ENCODE measurements at places on chromosomes 3 and 15.
A peak's percentile ranks its signal among the peaks of the same experiment; 100 is the strongest.

DNA sequence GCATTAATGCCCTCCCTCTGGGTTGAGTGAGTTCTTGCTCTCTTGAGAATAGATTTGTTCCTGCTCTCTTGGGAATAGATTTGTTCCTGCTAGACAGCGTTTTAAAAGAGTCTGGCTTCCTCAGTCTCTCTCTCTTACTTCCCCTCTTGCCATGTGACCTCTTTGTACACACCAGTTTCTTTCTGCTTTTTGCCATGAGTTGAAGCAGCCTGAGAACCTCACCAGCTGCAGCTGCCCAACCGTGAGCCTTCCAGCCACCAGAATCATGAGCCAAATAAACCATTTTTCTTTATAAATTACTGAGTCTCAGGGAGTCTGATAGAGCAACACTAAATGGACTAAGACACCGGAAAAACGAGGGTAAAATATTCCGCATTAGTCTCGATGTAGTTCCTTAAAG is 253.6 kb downstream of the CNTN6 start:
- no peak for DNase-seq

DNA sequence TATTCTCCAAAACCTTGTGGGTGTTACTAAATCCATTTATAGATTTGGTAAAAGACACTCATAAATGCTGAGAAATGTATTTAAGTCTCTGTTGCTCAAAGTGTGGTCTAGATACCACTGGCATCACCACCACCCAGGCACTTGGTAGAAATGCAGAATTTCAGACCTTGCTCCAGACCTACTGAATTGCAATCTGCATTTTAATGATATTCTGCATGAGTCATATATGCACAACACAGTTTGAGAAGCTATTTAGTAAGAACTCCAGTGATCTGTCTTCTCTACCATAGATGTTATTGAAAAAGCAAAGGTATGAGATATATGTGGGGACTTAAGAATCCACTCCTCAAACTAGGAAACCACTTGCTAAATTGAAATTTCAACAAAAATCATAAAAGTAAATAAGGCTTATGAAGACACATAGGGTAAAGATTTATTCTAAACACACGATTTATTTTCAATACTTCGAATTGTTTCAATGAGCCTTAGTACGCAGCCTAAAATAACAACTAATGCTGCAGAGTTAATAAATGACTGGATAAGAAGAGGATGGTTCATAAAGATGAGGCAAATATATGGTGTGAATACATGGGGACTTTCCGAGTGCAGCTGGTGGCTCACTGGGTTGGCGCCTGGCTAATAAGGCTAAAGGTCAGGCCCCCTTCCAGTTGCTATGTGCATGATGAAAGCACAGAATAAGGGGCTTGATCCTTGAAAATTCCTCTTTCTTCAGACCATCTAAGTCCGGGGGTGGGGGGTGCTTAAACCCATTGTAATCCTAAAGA is 813.3 kb downstream of the NR2F2 start:
- DNase-seq, result no peak

DNA sequence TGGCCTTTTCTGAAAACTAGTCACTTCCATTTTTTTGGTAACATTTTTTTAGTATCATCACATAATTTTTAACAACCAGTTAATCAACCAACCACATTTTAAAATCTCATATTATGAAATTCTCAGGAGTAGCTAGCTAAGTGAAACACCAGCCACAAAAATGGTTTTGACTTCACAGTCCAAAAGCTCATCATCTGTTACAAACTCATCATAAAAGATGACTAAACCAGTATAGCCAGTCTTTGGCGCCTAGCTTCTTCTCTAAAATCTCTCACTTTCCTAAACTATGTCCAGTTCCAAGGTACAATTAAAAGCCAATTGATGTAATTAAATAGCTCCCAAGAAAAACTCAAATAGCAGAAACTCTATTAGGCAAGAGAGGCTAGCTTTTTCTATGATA is 88.2 kb upstream of the ZNF385D start:
- no peak for DNase-seq

DNA sequence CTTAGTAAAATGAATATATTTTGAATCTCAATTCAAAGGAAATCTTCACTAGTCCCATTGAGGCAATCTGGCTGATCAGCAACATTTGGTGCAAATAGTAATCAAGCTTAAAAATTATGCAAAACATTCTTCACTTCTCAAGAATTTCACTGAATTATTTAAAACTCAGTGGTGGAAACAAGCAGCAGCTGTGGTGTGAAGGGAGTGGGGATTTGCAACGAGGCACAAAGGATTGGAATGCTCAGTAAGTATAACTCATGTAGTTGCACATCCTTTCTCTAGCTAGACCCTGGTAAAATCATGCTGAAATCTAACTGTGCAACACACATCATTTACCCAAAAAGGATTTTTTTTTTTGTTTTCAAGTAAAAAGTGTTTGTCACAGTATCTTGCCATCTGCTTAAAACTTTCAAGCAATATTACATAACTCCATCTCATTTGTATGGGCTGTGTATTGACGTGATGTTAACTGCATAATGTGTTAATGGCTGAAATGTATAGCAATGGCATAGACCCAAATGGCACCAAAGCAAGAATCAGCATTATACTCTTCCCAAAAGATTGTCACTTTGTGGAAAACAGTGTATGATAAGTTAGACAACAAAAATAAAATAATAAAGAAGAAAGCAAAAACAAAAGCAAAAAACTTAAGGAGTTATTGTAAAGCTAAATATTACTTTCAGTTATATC is 816.6 kb downstream of the EPHA3 start:
- no peak for DNase-seq

- no peak for DNase-seq
These were observed 22.0 kb downstream of the GPR15 start for GRCh38 chr3:98553753-98554152.

DNA sequence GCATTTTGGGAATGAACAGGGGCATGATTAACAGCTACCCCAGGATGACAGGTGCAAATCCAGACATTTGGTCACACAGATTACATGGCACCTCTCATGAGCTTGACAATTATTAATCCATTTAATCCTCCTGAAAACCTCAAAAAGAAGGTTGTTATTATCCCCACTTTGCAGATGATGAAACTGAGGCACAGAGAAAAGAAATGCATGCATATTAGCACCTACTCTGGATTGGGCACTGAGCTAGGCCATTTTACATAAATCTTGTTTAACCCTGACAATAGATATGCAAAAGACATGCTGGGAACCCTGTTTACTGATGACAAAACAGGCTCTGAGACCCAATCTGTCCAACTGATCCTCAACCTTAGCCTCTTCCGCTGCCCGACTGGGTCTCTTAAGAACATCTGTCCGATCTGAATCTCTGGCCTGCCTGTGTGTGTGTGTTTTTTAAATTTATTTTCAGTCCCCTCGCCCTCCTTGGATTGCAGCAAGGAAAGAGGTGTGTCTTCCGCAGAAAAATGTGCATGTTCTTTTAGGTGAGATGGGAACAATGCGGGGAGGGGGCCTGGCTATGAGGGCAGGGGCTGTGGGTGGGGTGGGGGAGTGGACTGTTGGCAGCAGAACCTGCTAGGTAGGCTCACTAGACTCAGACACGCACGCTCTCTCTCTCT is 162.5 kb downstream of the WNT7A start:
- DNase-seq, result no peak

DNA sequence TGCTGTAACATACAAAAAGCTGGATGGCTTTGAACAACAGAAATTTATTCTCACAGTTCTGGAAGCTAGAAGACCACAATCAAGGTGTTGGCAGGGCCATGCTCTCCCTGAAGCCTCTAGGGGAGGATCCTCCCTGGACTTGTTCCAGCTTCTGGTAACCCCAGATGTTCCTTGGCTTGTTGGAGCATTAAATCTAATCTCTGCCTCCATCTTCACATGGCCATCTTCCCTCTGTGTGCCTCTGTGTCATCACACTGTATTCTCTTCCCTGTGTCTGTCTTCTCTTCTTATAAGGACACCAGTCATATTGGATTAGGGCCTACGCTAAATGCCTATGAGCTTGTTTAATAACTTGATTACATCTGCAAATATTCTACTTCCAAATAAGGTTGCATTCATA is 109.5 kb downstream of the STAG1 start:
- no peak for DNase-seq

DNA sequence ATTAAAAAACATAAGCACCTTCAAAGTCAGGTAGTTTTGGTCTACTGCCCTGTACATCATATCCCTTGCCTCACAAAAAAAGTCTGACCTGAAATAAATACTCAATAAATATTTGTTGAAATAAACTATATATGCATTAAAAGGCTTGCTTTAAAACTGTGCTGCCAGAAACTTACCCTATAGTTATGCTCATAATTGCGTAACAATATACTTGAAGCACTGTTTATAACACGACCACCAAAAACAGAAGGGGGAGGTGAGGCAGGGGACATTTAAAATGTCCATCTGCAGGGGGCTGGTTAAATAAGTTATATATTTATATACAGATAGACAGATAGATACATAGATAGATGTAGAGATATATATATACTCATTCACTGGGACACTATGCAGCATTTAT is 549.5 kb downstream of the MAGI1 start:
- DNase-seq, result no peak

DNA sequence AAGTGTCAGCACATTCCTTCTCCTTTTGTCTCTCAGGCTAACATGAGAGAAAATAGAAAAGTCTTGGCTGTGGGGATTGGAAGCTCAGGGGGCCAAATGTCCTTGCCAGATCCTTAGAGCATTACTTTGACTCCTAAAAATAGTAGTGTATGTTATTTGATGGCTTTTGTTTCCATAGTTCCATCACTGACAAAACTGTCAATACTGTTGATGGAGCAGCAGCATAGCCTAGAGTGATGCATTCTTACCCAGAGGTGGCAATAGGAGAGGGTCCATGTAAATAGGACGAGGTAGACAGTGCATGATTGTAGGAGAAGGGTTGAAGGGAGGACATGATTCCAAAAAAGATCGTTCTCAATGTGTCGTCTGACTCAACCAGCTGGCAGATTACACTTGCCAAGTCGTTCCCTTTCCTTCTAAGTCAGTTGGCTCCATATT is 282.7 kb upstream of the TPRG1 start:
- no peak for DNase-seq

- DNase-seq, result no peak
These were observed 13.8 kb downstream of the EXOSC7 start for GRCh38 chr3:44989636-44990373.

DNA sequence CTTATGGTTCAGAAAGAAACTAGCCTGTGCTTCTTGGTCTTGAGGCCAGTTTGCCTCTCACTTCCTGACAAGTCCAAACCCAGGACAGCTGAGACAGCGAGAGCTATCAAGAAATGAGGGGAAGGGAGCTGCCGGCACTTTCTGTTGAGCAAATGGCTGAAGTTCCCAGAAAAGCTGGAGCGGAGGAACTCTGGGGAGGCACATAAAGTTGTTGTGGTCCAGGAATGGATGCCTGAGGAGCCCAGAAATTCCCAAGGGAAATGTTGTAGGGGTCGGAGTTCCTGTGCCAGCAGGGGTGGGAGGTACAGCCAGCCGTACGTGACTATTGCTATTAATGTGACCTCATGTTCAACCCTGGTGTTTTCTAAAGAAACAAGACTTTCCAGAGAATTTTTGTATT is 98.8 kb upstream of the TNFAIP8L3 start:
- DNase-seq, result no peak

DNA sequence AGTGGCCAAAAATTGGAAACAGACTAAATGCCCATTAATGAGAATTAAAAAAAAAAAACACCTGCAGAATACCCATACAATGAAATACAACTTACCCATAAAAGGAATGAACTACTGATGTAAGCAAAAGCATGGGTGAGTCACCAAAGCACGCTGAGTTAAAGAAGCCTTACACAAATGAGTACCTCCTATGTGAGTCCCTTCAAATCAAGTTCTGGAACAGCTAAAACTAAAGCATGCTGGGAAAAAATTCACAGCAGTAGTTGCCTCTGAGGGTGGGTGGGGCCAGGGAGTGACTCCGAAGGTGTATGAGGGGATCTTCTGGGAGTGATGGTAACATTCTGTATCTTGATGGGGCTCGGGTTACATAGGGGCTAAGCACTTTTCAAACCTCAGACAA is 11.4 kb downstream of the MYO5C start:
- peak; percentile 38 for DNase-seq

- no peak for DNase-seq
These were observed 344.4 kb upstream of the C2CD4B start for GRCh38 chr15:62509395-62509958.

DNA sequence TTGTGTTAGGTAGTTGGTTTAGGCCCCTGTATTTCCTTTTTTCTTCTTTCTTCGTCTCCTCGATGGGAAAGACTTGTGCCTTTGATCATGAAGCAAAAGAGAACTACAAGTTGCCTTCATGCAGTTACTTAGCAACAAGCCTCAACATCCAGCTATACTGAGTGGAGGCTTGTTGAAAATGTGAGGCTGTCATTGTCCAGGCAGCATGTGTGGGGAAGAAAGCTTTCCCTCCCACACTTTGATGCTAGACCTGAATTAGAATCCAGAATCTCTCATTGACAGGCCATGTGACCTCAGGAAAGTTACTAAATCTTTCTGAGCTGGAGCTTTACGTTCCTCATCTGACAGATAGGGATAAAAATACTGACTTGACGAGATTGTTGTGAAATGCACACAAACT is 23.7 kb downstream of the IFT122 start:
- DNase-seq, result no peak

- DNase-seq, result no peak
These were observed 72.6 kb upstream of the ALDH1A3 start for GRCh38 chr15:100807028-100807427.

DNA sequence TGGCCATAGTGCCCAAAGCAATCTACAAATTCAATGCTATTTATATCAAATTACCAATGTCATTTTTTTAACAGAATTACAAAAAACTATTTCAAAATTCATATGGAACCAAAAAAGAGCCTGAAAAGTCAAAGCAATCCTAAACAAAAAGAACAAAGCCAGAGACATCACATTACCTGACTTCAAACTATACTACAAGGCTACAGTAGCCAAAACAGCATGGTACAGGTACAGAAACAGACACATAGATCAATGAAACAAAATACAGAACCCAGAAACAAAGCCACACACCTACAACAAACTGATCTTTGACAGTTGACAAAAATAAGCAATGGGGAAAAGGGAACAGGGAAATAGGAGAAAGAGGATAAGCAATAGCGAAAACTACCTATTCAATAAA is 26.6 kb upstream of the THSD4 start:
- no peak for DNase-seq

- DNase-seq, result no peak
These were observed 34.9 kb upstream of the MAGI1 start for GRCh38 chr3:66073464-66074141.

DNA sequence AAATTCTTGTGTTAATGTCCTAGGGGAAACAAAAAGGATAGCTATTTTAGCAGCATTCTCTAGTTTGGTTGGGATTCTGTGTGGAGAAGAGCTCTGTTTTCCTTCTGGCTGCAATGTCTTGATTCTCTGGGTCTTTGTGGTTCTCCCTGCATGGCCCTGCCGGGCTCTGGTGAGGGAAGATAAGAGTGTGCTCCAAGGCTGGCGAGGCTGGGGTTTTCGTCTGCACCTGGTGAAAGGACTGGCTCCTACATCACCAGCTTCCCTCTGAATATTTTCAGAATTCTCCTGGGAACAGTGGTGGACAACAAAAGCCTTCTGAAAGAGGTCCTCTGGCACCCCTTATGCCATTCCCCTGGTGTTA is 38.1 kb upstream of the SFMBT1 start:
- DNase-seq, result no peak

Data from EH (cell line).